ENCODE measurements at places on chromosomes 5 and 9.

- DNase-seq, result no peak
These were observed 28.2 kb downstream of the FAM163B start for GRCh38 chr9:133581011-133581410.

DNA sequence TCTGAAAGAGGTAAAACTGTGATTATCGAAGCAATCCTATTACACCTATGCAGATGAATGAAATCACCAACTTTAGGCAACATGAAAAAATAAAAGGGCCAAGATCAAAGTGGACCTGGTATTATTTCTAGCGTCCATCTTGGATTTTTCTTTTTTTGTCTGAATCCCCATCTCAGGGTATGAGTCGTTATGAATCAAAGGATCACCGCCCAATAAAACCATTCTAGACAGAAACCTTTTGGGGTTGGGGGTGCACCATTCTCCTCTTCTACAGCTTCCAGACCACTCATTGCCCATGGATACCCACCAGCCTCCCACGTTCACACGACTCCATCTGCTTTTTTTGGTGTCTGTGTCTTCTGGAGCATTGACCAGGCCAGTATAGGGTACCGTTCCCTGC, 33.4 kb downstream of the MAP1B start:
- no peak for DNase-seq

- DNase-seq, result no peak
These were observed 585.2 kb upstream of the TUSC1 start for GRCh38 chr9:26263478-26263877.

DNA sequence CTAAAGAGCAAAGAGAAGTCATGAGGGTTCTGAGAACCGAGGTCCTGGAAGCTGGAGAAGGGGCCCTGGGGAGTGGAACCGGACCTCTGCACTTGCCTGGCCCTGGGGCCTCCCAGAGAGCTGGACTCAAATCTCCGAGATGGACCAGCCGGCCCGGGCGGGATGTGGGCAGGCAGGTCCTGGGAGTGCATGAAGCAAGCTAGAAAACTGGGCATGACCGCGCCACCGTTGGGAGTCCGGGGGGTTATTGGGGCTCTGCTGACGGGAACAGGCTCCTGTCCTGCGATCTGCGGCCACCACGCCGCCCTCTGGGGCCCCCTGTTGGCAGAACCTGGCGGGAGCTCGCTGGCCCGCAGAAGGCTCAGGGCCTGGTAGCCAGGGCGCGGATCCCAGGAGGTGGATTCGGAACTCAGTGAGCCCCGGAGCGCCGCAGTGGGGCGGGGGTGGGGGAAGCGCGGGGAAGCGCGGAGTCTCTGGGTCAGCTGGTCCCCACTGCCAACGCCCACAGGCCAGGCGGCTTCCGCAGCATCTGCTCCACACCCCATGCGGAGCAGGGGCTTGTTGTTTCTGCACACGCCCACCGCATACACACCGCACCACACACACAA, 150.6 kb downstream of the ERCC6L2 start:
- no peak for DNase-seq

GRCh38 chr5:159844267-159845121, 71.8 kb upstream of the ADRA1B start:
- no peak for DNase-seq

- DNase-seq, result no peak
These were observed 79.3 kb downstream of the STARD4 start for GRCh38 chr5:111432883-111433536.

- DNase-seq, result no peak
These were observed 391.3 kb upstream of the DAP start for GRCh38 chr5:11152368-11152767.

DNA sequence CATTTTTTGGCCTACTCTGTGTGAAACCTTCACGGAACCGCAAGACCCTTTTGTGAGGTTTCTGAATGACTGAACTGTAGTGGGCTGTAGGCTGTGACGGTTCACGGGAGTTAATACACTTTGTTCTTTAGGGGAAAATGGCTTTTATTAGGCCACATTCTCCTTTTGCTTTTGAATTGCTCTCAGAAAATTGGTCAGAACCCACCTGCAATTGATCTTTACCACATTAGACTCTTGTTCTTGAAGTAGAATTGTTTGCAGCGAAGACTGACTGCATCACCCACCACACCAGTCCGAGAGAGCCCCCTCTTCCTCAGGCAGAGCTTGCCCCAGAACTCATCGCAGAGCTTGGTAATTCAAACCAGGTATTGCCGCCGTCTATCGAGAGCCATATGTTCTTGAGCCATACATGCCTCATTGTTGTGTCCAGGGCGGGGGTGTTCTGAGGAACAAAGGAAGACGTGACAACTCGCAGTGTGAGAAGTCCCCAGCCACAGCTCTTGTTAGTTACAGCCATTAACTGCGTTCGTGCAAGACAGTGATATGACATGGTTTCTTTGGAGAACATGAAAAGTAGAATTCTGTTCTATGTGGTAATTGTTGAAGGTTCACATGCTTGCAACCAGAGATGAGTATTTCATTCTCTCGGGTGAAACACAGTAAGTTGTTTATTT, 166.4 kb upstream of the OTULINL start:
- DNase-seq, result no peak

DNA sequence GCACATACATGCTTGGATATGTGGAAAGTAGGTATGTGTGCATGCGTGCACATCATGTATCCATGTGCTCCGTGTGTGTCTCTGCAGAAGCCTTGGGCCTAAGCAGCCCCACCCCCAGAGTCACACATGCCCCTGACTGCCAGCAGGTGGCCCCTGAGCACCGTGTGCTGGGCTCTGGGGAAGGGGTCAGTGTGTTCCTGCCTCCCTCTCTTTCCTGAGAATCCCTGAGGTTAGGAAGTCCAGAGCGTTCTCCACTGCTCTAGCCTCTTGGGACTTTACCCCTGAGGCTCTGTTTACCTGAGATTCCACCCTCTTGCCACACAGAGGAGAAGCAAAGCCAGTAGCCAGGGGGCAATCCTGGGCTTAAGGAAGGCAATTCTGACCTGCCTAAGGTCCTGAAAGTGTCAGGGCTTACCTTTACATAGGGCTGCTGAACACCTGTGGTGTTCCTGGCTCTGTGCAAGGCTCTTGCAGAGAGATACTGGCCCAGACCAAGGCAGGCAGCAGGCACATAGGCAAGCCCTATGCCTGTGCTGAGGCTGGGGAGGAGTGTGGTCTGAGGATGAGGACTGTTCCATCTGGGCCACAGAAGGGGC, 207.3 kb downstream of the TMEM38B start:
- peak; percentile 66 for DNase-seq

DNA sequence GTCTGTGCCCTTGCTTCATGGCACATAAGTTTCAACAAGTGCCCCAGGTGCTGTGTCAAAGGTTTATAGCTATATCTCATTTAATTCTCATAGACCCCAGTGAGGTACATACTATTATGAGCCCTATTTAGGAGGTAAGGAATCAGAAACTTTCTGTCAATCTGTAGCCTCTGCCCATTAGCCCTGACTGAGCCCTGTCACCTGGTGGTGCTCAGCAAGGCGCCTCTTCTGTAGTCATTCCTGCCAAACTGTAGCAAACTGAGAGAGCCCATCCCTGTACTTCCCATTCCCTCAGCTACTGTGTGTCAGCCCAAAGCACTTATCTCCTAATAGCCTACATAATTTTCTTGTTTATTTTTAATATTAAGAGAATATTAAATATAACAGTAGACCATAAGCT, 46.5 kb upstream of the FOXI1 start:
- no peak for DNase-seq

DNA sequence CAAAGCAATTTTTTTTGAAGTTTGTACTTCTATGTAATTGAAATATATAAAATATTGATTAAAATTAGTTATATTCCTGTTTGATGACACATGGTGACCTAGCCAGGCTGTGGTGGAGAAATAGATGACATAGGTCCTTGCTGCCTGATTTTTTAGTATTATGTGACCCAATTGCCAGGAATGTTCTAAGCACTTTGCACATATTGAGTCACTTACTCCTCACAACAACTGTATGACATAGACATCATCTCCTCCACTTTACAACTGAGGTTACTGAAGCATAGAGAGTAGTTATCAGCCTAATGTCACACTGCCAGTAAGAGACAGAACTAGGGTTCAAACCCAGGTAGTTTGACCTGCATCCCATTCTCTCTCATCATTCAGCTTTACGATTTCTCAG, 26.2 kb upstream of the SNX18 start:
- DNase-seq, result no peak

DNA sequence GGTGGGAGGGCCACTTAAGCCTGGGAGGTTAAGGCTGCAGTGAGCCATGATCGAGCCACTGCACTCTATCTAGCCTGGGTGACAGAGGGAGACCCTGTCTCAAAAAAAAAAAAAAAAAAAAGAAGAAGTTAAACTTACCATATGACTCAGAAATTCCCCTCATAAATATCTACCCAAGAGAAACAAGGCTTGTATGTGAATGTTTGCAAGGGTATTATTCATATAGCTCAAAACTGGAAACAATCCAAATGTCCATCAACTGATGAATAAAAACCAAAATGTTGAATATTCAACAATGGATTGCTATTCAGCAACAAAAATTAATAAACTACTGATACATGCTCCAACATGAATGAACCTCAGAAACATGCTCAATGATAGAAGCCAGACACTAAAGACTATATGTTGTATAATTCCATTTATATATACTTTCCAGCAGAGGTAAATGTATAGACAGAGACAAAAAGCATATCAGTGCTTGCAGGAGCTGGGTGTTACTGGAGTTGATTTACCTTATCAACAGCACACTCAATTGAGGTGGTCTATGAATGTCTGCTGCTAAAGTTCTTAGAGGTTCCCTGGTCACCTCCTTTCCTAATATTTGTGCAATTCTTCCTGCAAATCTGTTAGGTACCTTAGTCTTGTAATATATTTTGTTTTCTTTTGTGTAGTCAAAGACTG, 5.3 kb upstream of the SREK1 start:
- DNase-seq, result no peak

- no peak for DNase-seq
These were observed 41.3 kb upstream of the CDH18 start for GRCh38 chr5:20029266-20029665.

GRCh38 chr5:1656271-1656975, 132.7 kb upstream of the LPCAT1 start:
- DNase-seq, result no peak

GRCh38 chr5:54520940-54521339, 3.4 kb downstream of the SNX18 start:
- DNase-seq, result no peak

DNA sequence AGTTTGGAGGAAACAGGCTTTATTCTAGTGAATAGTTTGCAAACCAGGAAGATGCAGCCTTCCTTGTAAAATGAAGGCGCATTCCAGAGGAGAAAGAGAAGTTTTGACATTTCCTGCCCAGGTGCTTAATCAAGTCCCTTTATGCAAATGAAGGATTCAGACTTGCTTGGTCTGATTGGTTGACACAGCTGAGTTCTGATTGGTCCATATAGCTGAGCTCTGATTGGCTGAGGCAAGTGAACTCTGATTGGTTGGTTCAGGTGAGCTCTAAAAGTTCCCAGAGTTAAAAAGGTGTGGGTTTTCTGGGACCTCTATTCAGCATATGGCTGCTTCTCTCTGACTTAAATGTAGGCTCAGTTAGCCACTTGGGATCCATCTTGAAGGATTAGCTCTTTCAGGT, 151.0 kb downstream of the CACNA1B start:
- DNase-seq, result no peak

GRCh38 chr9:110655754-110656641, 12.6 kb upstream of the MUSK start:
- no peak for DNase-seq

- DNase-seq, result no peak
These were observed 872.8 kb upstream of the CDH9 start for GRCh38 chr5:27911216-27911615.

DNA sequence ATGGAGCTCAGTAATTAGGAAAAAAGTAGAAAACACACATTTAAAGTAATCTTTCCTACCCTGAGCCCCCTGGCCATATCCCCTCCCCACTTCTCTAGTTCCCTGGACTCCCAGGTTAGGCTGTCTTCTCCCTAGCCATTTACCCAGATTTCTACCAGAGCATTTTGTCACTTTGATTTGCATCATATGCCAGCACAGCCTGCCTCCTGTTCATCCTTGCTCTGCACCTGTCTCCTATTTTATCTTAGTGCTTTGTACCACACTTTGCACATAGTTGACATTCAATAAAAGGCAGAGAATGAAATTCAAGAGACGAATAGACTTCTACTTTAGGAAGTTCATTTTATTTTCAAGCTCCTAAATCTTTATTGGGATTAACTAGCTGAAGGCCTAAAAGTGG, 344.5 kb downstream of the EBF1 start:
- no peak for DNase-seq

DNA sequence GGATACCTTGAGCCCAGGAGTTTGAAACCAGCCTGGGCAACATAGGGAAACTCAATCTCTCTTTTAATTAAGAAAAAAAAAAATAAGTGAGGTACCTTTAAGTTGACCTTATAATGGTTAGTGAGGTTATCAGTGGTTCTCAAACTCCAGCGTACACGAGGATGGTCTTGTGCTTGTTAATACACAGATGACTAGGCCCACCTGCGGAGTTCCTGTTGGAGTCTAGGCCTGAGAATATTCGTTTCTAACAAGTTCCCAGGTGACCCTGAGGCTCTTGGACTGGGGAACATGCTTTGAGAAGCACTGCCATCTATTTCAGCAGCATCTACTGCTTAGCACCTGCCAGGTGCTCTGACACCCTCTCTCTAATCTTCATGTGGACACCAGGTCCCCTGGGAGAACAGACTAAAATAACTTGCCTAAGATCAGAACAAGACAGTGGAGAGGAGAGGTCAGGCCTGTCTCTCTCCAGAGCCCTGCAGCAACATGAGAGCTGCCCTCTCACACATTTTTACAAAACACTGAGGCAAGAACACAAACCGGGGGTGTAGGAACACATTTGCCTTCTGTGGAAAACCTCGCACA, 24.6 kb downstream of the TLE1 start:
- no peak for DNase-seq

DNA sequence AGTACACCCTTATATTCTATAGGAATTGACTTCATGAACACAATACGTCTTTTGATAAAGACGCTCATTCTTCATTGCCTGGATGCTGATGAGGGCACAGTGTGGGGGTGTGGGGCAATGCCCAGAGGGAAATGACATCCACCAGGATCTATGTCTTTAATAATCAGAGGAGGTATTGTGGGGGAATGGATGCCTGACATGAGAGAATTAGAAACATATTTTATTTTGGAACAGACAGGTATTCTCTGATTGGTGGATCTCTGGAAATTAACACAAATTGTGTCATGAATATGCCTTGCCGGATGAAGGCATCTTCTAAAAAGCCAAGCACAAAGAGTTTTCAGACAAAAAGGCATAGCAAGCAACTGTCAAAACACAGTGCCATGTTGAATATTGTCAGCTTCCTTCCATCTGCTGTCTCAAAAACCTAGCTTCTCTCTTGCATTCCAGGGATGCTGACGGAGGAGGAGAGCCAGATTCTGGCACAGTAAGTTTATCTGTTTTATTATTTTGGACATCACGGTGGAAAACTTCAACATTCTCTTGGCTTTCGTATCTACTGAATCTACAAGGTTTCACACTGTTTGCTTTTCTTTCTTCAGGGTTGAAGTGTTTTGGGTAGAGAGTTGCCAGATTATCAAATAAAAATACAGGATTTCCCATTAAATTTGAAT, 3.9 kb upstream of the C5orf58 start:
- no peak for DNase-seq

- DNase-seq, result no peak
These were observed 16.8 kb downstream of the TAS2R1 start for GRCh38 chr5:9613360-9613759.

Measured in HEK293T (cell line).